NCI-H2081 treated with DMSO at 0.1 percent for 48 hours (cell line): ENCODE measurements at places on chromosomes 1 and 21.

DNA sequence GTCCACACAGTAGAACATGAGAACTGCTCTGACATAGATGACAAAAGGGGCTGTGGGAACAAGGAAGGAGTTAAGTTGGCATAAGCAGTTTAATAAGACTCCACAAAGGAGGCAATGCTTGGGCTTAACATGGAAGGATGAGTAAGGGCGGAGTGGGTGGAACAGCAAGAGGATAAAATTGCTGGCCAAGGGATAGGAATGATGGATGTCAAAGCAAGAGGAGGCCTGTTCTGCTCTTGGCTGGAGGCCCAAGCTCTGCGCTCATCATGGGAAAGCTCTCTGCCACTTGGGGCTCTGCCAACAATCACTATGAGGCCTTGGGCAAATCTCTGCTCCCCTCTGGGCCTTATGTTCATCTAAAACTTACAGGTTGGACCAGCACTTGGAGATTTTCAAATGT is 98.3 kb upstream of the CAMK1G start:
- peak; percentile 50 for DNase-seq

DNA sequence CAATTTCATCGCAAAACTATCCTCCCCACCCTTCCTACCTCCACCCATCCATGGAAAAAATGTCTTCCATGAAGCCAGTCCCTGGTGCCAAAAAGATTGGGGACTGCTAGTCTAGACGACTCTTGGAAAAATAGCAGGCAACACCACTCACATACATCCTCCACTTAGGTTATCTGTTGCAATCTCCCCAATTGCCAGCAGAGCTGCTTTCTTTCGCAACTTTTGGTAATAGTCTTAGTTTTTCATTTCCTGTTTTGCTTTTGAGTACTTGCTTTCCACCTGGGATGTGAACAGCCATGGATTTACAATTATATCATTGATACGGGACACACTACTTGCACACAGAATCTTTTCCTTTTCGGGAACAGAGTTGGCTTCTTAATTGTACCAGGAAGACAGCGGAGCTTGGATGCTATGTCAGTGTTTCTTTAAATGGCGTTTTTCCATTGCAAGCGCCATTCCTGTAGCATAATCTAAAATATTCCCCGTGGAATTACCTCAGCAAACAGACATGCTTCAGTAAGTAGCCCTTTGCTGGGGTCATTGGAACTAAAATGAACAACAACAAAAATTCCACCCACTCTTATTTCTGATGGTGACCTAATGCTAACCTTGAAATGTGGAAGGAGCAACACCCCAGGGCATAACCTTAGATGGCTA is 183.3 kb upstream of the ADGRL2 start:
- no peak for DNase-seq

GRCh38 chr1:231383159-231383860 is 38.8 kb downstream of the EGLN1 start:
- DNase-seq = no peak

GRCh38 chr1:2352897-2353550 is 38.3 kb downstream of the MORN1 start:
- no peak for DNase-seq

DNA sequence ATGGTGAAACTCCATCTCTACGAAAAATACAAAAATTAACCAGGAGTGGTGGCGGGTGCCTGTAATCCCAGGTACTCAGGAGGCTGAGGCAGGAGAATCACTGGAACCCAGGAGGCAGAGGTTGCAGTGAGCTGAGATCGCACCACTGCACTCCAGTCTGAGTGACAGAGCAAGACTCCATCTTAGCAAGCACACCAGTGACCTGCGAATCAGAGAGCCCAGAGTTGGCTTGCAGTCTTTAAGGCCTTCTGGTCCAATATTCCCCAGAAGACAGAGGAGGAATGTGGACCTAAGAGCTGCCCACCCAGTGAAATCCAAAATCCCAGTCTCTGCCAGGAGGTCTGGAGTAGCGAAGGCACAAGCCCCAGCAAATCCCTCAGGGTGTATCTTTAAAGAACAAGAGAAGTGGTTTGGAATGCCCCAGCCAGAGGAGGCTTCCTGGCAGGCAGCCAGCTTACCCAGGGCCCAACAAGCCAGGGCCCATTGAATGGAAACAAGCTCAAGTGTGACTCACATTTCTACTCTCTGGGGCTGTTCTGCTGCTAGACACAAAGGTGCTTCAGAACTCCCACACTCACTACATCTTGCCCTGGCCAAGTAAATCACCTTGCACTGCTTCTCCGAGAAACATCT is 23.9 kb downstream of the GPR161 start:
- no peak for DNase-seq

- DNase-seq = no peak
Observed at GRCh38 chr1:200351425-200351824, 58.4 kb downstream of the ZNF281 start.

DNA sequence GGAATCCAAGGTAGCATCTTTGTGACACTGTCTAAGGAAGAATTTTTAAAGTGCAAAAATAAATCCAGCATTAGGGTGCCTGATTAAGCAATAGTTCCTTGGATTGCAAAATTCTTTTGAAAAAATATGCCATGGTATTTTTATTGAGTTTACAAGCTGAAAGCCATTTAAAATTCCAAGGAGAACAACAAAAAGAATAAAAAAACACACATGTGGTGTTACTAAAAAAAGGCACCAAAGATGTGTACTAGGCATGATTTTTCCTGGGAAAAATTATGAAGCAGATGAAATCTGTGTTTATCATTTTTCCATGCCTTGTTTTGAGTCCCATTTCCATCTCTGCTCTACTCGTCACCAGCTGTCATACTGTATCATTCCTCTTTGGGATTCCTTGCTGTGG is 157.0 kb upstream of the ZNHIT6 start:
- no peak for DNase-seq

GRCh38 chr1:114561333-114561732 is 20.1 kb downstream of the BCAS2 start:
- no peak for DNase-seq

DNA sequence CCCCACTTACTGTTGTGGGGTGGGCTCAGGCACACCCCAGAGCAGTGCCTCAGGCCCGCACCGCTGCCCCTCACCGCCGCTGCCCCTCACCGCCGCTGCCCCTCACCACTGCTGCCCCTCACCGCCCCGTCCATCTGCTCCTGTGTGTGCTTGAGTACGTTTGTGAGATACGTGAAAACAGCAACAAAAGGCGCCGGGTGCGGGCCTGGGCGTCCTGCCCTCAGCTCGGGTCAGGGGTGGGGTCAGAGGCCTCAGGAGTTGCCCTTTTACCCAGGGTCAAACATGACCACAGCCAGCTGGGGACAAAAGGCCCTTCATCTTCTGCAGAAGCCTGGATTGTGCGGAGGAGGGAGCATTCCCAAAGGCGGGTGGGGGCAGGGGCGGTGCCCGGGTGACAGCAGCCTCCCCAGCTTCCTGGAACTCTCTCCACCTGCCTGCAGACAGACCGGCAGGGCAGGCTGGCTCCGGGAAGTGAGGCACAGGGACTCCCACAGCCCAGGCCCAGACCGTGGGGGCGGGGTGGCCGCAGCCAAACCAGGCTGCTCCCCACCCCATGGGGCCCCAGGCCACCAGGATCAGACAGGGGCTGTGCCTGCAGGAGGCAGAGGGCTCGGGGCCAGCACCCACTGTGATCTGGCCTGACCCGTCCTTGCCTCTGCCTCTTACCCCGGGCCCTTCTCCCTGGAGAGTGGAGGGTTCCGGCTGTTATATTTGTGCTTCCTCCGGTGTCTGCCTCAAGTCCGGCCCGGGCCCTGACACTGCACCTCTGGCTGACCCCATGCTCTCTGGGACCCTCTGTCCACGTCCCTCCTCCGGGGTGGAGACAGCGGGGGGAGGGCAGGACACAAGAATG is 2.3 kb upstream of the VWA1 start:
- no peak for DNase-seq

DNA sequence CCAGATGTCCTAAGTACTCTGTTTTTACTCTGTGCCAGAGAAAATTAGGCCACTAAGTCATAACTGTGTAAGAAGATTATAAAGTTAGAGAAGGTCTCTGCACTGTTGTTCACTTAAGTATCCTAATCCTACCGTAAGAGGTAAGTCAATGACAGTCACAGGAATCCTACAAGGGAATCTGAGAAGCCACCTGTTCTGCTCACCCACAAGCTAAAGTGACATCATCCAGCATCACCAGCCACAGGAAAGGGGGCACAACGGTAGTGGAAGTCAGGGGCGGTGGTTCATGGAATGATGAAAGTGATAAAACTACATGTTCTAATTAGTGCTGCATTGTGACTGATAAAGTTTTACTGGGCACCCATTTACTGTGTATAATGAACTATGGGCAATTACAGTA is 92.7 kb downstream of the PLD5 start:
- DNase-seq = no peak

- no peak for DNase-seq
Observed at GRCh38 chr21:37369307-37369854, 2.8 kb downstream of the DYRK1A start.

GRCh38 chr1:3899754-3900149 is 320 bp downstream of the C1orf174 start:
- DNase-seq = no peak

GRCh38 chr1:160007577-160008200 is 24.1 kb downstream of the PIGM start:
- DNase-seq = peak; percentile 26

DNA sequence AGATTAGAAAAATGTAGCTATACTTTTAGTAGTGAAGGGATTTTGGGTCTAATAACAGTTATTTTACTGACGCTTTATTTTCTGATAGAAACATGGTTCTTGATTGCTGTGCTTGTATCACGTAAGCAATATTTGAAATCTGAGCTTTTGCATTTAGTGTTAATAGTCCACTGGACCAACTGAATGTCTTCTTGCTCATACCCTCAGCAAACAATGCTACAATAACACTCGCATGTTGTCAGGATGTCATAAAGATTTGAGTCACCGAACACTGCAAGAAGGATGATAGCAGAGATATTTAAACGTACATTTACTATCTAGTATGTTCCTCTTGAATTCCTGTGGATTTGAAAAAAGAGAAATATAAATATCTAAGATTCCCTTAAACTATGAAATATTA is 7.5 kb downstream of the DYRK1A start:
- DNase-seq = no peak

DNA sequence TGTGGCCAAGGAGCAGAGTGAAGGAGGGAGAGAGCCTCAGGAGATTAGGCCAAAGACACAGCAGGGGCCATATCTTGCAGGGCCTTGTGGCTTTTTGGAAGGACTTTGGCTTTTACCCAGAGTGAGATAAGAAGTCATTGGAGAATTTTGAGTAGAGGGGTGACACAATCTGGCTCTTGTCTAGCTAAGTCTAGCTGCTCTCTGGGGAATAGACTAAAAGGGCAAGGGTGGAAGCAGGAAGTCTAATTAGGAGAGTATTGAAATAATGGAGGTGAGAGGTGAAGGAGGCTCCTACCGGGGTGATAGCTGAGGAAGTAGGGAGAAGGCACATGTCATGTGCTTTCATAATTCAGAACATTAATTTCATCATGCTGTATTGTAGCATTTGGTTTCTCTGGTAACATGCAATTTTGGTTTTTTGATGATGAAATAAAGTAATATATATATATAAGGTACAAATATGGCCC is 34.3 kb upstream of the KCNA3 start:
- no peak for DNase-seq

DNA sequence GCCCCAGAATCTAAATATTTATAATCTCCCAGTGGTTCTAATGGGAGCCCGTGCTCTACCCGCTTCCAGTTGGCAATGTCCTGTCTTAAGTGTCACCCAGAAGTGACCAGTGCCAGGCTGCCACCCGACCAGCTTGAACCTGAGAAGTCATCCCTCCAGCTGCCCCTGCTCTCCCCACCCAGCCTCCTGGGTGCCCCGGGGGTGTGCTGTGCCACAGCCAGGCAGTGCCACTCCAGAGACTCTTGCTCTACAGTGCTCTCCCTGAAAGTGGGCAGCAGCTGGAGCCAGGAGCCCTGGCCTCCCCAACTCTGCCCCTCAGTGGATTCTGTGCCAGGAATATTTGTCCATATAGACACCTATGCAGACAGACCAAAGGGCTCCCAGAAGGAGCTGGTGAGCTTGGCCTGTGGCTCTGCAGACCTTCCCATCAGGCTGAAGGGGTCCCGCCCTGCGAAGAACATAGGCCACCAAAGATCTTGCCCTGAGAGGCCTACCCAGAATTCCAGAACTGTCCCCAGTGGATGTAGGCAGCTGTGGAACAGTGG is 9.0 kb upstream of the EPS8L3 start:
- no peak for DNase-seq

DNA sequence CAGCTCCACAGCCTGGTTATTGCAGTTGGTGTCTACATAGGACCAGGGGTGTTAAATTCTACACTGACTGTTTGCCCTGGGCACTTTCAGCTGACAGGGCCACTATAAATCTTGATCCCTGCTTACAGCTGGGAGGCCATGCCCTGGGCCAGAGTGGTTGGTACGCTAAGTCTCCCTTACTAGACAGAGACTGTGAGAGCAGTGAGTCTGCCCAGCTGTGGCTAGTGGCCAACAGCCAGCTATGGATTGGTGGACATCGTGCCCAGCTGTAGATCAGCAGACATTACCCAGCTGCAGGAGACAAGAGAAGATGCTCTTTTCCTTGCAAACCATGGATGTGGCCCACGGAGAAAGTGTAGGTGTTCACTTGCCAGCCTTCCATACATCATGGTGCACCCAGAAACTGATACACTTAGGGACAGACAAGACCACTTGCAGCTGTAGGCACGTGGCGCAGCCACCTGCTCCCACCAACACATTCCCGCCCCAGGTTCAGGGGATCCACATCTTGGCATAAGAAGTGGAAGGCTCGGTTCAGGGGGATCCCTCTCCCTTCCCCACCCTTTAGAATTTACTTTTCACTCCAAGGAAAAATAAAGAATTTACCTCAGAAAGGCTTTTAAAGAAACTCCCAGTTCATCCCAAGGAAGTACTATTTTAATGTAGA is 16.4 kb upstream of the PAX7 start:
- DNase-seq = no peak

DNA sequence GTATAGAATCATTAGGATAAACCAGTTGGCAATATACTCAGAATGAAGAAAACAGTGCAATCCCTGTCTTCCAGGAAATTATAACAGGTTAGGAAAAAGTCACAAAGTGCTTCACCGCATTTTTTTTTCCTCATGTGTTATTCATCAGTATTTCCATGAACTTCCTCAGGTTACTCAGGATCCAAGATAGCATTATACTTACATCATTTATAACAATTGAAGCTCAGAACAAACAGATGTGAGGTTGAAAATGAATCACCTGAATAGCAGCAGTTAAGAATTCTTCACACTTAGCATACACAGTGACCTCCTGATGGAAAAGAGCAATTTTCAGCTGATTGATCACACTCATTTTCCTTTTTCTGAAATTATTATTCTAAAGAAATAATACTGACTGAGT is 1040.7 kb upstream of the B3GALT2 start:
- DNase-seq = no peak

- DNase-seq = no peak
Observed at GRCh38 chr1:93584261-93585003, 97.2 kb downstream of the BCAR3 start.
